Fibroblast of skin of scalp (primary cell): ENCODE measurements at places on chromosomes 12 and 14.
A peak's percentile ranks its signal among the peaks of the same experiment; 100 is the strongest.

GRCh38 chr12:6540181-6540877 lies 6.0 kb downstream of the GAPDH start:
- DNase-seq, result peak; percentile 96

GRCh38 chr14:70706177-70706576 lies 64.5 kb downstream of the TTC9 start:
- DNase-seq, result peak; percentile 19

DNA sequence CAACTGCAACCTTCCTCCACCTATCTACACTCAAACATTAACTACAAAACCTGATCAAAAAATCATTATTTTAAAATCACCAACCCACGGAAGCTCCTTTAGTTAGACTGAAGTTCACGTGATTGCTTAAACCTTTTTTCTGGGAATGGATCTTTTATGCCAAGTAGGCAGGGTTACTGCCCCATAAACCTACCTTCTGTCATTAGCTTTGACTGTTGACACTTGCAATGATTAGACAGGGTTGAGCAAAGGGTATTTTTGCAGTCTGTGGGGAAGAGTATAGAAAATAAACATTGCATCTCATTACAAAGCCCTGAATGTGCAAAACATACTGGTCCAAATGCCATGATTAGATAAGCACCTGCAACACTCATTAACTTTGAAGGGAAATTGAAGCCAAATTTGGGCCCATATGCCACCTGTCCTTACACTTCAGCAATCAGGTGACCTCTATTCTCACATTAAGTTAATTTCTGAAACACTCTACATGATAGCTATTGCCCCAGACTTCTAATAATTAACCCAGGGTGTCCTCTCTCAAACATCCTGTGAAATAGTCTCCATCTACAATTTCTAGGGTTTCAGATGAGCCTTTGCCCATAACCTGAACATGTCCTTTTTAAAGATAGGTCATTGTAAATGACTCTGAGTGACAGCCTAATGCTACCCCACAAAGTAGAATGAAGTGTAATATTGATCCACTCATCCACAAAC lies 156.0 kb upstream of the PLEKHG7 start:
- DNase-seq, result no peak

DNA sequence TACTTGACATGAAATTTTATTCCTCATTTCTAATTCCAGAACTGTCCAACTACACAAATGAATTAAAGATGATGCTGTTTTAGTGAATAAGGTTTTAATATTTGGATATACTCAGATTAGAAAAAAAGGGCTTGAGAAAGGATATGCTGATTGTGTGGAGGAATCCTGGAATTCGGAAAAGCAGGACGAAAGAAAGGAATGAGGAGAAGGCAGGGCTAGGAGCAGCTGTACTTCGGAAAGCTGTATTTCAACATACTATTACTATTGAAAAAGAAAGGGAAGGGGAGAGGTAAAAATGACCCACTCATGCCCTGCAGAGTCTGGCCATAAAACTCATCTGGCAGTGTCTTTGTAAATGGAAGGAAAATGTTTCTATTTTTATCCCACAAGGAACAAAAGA lies 63.1 kb upstream of the PLBD1 start:
- no peak for DNase-seq

DNA sequence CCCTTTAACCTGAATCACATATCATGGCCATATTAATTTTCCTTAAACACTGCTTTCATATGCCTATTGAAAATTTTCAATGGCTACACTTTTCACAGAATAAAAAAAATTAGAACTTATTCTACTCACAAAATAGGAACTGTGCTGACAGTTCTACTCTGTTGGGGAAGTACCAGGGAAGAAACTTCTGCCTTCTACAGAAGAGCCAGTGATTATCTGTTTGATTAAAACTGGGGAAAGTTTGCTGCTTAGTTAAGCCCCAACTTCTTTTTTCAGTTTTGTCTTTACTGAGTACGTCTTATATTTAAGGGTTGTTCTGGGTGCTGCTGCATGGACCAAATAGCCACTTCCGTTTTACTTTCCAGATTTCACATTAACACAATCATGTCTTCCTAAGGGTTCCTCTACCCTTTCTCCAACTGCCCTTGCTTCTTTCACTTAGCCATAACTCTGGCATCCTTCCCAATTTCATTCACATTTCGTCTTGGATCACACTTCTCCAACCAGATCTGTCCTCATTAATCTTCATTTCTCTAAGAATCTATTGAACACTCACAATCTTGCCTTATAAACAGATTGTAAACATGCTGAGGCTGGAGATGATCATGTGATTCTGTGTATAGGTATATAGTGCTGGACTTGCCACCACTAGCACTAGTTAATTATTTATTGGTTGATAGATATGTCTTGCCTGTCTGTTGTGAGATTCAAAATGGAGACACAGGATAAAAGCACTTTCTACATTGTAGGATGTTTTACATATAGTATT lies 1.9 kb upstream of the SEL1L start:
- DNase-seq, result no peak

DNA sequence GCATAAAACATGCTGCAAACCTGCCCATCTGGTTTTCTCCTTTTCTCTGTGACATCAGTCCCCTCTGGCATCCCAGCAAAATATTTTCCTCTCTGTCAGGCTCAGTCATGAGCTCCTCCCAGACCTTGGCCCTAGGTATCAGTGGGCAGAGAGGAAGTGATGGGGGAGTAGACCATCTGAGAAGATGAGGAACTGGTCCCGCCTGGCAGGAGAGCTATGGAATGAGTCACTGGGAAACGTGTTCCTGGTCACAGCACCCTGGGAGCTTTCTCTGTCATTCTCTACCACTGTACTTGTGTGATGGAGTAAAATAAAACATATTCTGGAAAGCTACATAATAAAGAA lies 5.0 kb upstream of the SRSF9 start:
- DNase-seq, result peak; percentile 84

DNA sequence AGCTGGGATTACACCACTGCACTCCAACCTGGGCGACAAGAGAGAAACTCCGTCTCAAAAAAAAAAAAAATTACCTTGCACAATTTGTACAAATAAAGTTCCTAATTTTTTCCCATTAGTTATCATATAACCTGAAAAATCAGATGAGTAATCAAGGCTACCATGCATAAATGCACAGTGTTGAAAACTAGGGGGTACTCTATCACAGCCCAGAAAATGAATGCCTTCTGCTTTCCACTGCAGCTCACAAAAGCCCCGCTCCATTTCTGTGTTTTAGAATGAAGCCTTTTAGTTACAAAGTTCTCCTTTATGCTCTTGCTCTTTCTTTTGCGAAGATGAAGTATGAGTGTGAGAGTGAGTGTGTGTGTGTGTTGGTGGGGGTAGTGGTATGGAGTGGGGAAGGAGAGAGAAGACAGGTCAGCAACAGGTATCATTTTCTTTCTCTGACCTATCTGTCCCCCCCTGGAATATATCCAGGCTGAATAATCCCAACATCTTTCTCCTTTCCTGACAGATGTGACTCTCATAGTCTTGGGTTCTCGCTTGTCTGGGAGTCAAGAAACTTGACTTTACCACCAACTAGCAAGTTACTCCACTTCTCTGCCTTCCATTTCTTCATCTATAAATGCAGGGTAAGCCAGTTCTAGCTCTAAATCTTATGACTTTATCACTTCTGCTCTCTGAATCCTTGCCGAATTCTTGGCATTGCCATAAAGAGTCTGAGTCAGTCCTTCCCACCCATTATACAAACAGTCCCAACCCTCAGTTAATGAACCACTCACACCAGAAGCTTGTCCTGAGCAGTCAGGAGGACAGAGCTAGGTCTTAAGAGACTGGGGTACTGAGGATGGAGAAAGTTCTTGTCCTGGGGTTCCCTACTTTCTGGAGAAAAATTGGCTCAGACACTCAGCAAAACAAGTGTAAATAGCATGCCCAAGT lies 16.1 kb downstream of the BIN2 start:
- peak; percentile 87 for DNase-seq

DNA sequence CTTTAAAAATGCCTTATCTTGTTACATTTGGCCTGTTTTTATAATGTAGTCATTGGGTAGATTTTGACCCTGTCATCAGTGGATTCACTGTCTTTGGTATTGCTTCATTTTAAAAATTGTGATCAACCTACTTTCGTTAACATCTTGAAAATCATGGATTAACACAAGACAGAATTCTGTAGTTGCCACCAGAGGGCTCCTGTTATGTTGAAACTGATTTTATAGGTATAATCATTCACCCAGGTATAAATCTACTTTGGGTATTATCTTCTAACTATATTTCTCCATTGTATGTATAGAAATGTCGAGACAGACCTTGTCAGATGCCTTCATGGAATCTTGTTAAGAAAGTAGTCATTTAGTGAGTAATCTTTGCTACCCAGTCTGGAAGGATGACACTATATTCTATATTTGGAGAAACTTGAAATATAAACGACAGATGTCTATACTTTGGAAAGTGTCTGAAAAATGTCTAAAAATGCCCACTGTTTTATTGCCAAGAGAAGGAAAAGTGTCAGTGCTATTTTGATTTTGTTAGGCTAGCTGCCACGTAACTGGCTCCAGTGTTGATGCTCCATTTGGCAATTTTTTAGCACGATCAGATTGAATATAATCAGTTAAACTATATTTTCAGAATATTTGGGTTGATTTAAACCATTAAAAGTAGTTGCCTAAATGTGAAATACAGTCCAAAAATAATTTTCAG lies 129.4 kb downstream of the PELI2 start:
- DNase-seq, result no peak

DNA sequence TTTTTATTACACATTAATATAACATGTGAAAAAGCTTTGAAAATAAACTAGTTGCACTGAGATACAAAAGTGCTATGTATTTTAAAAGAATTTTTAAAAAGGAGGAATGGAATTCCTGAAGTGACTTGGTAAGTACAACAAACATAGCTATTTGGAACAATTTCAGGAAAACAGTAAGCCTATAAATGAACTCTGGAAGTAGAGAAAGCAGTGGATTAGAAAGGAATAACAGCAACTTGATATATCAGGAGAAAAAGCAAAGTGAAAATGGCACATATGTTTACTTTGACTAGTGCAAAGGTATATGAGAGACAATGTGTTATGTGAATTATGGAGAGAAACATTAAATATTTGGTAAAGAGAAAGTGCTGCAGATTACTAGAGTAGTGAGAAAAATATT lies 811.7 kb downstream of the C12orf50 start:
- peak; percentile 14 for DNase-seq

DNA sequence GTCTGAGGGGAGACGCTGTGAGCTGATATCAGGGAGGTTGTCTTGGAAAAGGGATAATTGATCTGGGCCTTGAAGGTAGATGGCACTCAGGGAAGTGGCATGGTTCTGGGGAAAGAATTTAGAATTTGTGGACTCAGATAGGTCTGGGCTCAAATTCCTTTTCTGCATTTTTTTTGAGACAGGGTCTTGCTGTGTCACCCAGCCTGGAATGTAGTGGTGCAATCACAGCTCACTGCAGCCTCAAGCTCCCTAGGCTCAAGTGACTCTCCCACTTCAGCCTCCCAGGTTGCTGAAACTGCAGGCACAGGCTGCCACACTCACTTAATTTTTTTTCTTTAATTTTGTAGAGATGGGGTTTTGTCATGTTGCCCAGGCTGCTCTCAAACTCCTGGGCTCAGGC lies 98.1 kb upstream of the NCOR2 start:
- DNase-seq, result peak; percentile 86

GRCh38 chr12:78036874-78037273 lies 206.2 kb downstream of the NAV3 start:
- no peak for DNase-seq

- no peak for DNase-seq
These were observed 36.5 kb downstream of the SLC8B1 start for GRCh38 chr12:113298472-113298817.

GRCh38 chr14:50821510-50822464 lies 9.2 kb downstream of the NIN start:
- peak; percentile 29 for DNase-seq

DNA sequence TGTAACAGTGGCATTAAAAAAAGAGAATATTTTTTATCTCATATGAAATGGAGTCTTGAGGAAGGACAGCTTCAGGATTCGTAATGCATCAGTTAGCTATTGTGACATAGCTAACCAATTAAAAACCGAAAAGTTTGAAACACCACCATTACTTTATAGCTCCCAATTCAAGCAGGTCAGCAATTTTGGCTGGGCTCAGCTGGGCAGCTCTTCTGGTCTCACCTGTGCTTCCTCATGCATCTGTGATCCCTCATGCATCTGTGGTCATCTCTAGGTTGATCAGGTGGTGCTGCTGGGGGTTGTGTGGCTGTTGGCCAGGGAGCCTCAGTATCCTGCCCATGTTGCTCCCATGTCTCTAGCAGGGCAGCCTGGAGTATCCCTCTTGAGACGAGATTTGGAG lies 76.7 kb upstream of the KCNA1 start:
- no peak for DNase-seq

DNA sequence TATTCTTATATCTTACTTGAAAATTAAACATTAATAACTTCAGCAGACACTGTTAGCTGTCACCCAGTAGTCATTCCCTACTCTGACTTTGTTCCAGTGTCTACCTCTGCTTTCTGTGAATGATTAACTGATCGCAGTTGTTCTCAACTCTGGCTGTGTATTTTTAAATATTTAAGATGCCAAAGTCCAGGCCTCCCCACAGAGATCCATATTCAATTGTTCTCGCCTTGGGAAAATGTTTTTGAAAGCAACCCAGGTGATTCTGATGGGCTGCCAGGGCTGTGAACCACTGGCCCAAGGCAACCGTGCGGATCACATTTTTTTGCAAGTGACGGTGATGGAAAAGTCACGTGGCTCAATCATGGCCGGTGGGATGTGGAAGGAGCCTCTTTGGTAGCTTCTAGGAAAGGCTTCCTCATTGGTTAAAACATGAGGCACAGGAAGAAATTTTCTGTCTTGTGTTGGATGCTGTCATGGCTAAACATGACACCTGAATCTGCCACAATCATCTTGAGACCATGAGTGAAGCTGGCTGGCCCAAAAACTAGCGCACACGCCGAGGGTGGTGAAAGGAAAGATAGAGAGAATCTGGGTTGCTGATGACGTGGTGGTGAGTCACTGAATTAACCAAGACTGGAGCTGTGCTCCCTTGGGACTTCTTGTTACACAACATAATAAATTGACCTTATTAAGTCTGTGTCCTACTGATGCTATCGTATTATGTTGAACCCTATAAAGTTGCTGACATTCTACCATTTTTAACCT lies 37.2 kb downstream of the RDH12 start:
- peak; percentile 92 for DNase-seq

- no peak for DNase-seq
These were observed 154.3 kb downstream of the BCL11B start for GRCh38 chr14:99117671-99118045.

GRCh38 chr12:86724716-86725115 lies 468.5 kb upstream of the MGAT4C start:
- DNase-seq, result peak; percentile 84

DNA sequence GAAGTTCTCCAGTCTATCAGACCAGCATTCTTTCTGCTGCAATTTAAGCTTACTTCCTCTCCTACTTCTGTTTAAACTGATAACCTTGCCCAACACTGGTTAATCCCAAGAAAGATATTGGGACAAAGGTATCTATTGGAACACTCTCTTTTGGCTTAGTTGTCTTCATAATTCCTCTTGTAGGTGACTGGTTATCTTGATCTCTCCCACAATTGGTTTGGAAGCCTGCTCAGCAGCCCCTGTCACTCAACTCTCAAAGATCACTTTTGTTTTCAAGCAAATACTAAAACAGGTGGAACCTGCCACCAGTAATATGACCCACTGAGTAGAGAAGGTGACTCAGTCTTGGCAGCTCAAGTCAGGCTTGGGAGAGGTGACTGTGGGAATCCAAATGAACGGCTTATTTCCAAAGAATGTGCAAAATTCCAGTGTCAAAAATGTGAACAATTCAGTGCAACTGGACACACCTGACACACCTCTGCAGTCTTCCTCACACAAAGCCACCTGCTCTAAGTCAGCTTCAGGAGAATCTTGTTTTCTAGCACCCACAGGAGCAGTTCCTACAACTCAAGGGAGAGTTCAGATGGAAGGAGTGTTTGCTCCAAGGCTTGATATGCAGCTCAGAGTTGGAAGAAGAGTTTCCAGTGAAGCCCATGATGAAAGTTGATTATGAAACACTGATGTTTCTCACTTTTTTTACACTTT lies 83.2 kb upstream of the SLC38A2 start:
- DNase-seq, result no peak
